Endothelial cell of umbilical vein (primary cell): ENCODE measurements at places on chromosomes 2 and 18.

GRCh38 chr2:237883951-237884446, 24.6 kb downstream of the RAMP1 start:
- H3K4me1 ChIP-seq = peaks cover 3% of the 10 kb centered on the region
- no peak overlapping the region for H3K4me3 ChIP-seq
- no peak overlapping the region for H3K27ac ChIP-seq
- H3K27me3 ChIP-seq = no peaks in the 10 kb centered on the region
- no peaks in the 10 kb centered on the region for H3K36me3 ChIP-seq

- no peak overlapping the region for H3K27ac ChIP-seq
- H3K27me3 ChIP-seq = no peaks in the 10 kb centered on the region
- H3K4me3 ChIP-seq = no peak overlapping the region
- peaks cover 20% of the 10 kb centered on the region for H3K36me3 ChIP-seq
- H3K4me1 ChIP-seq = peaks cover 29% of the 10 kb centered on the region
- peak; percentile 48 for DNase-seq
These were observed 2.4 kb downstream of the BOK start for GRCh38 chr2:241560883-241561474.

GRCh38 chr2:189466656-189467055, 25.4 kb downstream of the WDR75 start:
- no peaks in the 10 kb centered on the region for H3K4me1 ChIP-seq
- H3K36me3 ChIP-seq = peaks cover 20% of the 10 kb centered on the region
- peak; percentile 60 for DNase-seq
- no peak overlapping the region for H3K4me3 ChIP-seq

GRCh38 chr2:196336715-196337114, 165.3 kb upstream of the STK17B start:
- peaks cover 36% of the 10 kb centered on the region for H3K4me1 ChIP-seq
- no peaks in the 10 kb centered on the region for H3K27me3 ChIP-seq
- no peak overlapping the region for H3K4me3 ChIP-seq
- DNase-seq = no peak
